HuH-7 (cell line): ENCODE measurements at places on chromosomes 11 and 22.

DNA sequence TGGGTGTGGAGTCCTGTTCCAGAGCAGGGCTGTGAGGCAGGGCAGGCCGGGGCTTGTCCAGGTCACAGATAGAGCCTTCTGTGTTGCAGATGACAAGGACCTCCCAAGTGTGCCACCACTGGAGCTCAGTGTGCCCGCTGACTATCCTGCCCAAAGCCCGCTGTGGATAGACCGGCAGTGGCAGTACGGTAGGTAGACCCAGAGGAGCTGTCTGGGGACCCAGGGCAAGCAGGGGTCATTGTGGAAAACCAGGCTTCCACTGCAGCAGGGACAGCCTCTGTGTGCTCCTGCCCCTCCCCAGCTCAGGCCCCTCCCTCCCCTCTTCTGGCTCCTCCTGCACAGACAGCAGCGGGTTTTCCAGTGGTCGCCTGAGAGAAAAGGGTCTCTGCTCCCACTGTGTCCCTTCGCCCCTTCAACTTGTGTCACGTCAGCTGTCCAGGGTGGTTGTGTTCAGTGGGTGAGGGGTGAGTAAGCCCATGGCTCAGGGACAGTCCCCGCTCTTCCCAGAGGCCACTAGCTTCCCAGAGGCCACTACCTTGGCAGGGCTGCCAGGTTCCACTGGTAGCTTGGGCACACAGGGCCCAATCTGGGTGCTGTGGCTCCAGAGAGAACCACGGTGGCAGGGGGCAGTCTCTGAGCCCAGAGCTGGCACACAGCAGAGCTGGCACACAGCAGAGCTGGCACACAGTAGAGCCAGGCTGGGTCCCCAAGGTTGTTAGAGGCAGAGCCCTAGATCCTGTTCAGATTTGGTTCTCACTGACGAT is 78.4 kb downstream of the MED15 start:
- DNase-seq = no peak

DNA sequence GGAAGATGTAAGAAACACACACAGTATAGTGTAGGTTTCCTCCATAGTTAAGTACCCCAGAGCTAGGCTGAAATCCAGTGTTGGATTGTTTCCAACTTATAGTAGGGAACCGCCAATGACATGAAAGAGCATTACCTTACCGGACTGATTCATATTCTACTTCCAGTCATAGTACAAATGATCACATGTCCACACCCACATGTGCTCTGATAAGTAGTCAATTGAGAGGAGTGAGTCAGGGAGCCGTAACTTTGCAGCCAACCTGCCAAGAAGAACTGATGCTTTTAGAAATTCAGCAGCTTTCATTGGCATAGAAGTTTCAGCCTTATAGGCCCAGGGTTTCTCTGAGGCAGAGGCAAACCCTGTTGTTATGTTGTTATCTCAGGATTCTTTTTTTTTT is 240.6 kb downstream of the ETS1 start:
- no peak for DNase-seq

DNA sequence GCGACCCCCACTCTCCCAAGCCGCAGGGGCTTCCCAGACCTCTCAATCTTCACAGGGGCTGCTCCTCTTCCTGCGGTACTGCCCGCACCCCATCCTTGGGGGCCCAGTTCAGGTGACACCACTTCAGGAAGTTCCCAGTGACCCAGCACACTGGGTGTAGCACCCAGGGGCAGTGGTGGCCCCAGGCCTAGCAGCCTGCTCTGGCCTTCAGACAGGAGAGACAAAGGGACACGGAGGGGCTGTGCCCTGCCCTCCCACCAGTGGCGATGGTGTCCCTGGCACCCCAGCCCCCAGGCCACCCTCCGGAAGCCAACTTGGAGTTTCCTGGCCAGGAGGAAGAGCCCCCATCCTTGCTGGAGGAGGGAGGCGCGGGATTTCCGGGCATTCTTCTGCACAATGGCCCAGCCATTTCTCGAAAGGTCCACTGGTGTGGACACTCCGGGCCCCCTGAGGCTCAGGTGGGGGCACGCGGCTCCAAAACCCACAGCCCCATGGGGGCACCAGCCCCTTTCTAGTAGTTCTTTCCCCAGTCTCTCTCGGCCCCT is 978 bp upstream of the CLDN5 start:
- no peak for DNase-seq

- no peak for DNase-seq
These were observed 36.6 kb downstream of the SLC25A17 start for GRCh38 chr22:40782521-40782920.

- DNase-seq = no peak
These were observed 2.3 kb downstream of the UPK3A start for GRCh38 chr22:45286854-45287551.

DNA sequence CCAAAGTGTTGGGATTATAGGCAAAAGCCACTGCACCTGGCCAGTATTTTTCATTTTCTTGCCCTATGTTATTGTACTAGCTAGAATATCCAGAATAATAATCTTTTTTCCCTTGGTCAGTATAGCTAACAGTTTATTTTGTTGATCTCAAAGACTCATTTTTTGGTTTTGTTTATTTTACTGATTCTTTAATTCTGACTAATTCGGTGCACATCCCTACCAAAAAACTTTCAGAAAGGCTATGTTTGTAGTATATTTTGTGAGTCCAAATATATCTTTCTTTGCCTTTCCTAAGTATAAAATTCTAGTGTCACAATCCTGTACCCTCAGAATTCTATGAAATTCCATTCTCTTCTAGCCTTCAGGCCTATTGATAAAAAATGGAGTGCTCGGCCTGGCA is 84.3 kb downstream of the PHF21A start:
- DNase-seq = no peak

GRCh38 chr11:35919244-35919643 is 24.6 kb upstream of the LDLRAD3 start:
- DNase-seq = no peak

- DNase-seq = no peak
These were observed 387.0 kb upstream of the DDI1 start for GRCh38 chr11:103649401-103649895.

DNA sequence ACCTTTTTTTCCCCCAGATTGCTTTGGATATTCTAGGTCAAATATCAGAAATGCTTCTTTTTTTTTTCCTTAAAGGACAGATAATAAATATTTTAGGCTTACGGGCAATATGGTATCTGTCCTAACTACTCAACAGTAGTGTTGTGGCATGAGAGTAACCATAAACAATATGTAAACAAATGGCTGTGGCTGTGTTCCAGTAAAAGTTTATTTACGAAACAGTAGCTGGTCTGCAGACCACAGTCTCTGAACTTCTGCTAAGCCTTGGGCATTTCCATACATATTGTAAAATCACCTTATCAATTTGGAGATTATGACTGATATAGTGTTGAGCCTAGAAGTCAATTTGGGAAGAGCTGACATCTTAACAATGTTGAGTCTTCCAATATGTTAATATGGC is 139.0 kb upstream of the PITPNB start:
- DNase-seq = no peak

- no peak for DNase-seq
These were observed 65.7 kb upstream of the PHOX2A start for GRCh38 chr11:72309641-72310040.

DNA sequence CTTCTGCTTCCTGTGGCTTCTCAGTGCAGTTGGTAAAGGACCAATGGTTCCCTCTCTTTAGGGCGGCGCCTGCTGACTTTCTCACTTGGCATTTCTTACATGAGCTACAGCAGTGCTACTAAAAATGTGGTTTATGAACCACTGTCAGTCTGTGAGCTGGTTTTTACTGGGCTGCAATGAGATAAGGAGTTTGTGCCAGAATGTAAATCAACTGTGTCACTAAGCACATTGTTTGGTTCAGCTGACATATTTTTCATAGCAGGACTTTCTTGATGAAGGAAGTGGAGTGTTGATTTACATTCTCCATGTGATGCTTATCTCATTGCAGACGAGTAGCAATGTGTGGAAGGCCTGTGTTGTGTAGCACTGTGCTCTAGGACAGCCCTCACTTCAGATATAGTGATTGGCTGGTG is 463.3 kb downstream of the SOX6 start:
- DNase-seq = no peak
